ENCODE measurements at places on chromosomes 6 and 20.

- no peak for DNase-seq
Observed at GRCh38 chr6:127289934-127290333, 23.3 kb downstream of the RNF146 start.

GRCh38 chr20:17732907-17733521 lies 33.2 kb downstream of the BANF2 start:
- DNase-seq: no peak

DNA sequence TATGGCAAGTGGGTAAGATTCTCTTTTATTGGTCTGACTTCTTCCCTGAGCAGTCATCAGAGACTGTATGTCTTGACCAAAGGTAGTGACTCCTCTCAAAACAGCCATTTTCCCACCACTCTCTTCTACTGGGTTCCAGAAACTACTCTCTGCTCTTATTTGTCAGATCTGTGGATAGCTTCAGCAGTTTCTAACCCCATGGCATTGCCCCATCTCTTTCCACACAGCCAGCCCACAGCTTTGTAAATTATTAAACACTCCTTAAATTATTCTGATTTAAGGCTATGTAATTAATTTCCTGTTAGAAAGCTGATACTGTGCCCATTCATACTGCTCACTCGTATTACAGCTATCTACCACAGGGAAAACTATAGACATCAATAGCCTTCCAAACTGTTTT lies 138.4 kb upstream of the CNR1 start:
- DNase-seq: no peak

- no peak for DNase-seq
Observed at GRCh38 chr20:53487461-53488200, 106.0 kb downstream of the ZNF217 start.

DNA sequence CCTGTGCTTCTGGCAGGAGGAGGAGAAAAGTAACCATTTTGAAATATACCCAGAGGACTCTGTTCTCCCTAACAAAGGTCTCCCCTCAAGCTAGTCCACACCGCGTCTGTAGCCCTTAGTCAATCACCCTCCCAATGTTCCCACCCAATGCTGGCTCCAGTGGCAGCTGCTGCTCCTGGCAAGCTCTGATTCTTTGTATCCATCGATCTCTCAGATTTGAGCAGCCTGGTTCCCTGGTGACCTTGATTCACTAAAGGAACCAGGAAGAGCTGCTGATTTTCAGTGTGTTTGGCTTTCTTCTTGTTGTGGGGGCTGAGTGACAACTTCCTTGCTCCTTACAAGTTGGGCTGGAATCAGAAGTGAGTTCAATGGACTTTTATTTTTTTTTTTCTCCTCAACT lies 68.5 kb downstream of the FOXC1 start:
- DNase-seq: no peak

DNA sequence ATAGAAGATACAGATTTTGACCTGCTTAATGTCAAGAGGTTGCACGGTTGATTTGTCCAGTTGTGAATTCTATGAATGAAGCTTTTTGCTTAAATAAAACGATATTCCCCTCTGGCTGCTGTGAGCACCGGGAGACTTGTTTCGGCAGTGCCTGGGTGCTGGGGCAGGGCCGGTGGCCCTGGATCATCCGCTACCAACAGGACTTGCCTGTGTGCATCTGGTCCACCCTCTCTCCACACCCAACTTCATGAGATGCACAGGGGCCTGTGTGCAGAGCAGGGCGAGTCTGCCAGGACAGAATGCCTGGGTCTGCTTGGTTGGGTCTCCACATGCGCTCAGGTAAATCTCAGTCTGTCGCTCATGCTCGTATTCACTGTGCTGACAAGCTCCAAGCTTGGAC lies 65.5 kb downstream of the TSHZ2 start:
- no peak for DNase-seq

- no peak for DNase-seq
Observed at GRCh38 chr20:53898556-53898931, 171.8 kb downstream of the BCAS1 start.

DNA sequence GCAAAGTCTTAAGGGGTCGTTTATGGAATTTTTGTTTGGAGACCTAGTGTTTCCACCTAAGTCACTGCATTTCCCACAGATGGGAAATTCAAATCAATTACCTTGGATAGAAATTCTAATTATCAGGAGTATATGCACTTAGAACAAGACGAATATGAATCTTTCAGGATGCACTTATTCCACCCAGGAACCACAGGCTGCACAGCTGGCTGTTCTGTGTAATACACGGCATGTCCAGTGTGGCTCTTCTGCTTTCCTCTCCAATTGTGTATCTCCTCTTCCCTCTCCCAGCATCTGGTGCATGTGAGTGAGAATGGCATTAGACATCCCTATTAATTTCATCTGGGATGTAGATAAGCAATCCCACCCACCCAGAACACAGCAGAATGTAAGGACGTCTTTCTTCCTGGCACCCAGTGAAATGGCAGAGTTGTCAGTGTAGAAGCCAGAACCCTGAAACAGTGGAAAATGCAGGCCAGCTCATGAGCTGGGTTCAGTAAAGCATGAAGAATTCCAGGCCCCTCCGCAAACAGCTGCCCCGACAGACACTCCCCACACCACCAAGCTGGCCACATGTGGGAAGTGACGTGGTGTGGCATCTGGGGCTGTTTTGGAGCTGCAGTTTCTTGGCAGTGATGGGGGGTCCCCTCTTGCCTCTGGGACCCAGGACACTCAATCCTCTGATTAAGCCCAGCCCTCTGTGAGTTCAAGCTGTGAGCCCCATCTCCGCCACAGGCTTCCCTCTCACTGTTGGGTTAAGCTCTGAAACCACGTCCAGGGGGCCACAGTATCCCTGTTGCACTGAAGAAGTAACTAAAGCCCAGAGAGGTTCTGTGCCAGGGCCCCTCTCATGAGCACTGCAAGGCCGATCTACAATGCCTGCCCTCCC lies 180.1 kb upstream of the CST7 start:
- no peak for DNase-seq

GRCh38 chr20:64201653-64202052 lies 37.4 kb downstream of the MYT1 start:
- no peak for DNase-seq

- peak; percentile 33 for DNase-seq
Observed at GRCh38 chr20:35600993-35601973, 14.3 kb upstream of the SPAG4 start.

DNA sequence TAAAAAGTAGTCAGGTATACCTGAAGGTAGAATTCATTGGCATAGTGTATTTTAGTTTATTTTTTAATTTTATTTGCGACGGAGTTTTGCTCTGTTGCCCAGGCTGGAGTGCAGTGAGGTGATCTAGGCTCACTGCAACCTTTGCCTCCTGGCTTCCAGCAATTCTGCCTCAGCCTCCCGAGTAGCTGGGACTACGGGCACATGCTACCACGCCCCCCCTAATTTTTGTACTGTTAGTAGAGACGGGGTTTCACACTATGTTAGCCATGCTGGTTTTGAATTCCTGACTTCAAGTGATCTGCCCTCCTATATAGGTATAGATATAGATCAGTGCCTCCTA lies 102.8 kb upstream of the PRSS16 start:
- DNase-seq: no peak

DNA sequence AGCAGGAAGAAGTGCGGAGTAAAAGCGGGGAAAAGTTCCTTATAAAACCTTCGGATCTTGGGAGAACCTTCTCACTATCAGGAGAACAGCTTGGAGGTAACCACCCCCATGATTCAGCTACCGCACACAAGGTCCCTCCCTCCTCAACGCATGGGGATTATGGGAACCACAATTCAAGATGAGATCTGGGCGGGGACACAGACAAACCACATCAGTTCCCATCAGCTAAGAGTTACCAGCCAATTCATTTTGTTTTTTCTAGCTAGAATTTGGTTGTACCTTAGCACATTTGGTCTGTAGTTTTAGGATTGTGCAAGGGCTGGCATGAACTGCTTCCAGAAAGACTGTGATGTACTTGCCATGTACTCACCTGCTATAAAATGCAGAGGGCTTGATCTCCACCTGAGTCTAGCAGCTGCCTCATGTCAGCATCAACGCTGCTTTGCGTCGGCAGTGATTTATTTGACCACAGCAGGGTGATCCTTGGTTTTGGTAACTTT lies 94.7 kb upstream of the SLC2A12 start:
- DNase-seq: no peak

DNA sequence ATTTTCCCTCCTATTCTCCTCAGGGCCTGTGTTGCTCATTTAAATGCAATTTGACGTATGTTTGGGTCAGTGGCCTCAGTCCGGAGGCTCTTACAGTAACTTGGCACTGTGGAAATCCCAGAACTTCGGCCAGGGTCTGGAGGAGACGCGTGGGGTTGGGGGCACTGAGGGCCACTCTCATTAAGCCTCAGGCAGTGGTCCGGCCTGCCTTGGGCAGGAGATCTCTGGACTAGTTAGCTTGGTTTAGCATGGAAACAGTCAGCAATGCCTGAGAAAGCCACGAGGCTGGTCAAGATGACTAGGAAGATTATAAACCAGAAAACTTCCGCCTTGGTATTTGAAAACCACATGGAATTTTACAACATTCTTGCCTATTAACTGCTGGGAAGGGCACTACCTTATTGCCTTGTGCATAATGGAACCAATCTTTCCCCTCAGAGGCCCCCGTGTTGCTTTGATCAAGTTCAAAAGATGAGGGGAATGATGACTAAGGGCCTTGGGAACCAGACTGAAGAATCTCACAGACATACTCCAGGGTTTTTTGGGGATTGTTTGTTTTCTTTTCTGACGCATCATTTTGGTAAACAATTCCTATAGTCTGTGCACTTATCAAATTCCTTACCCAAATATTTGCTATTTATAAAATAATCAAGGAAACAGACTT lies 206.0 kb upstream of the PREP start:
- peak; percentile 93 for DNase-seq

GRCh38 chr6:1587977-1588376 lies 21.7 kb upstream of the FOXC1 start:
- no peak for DNase-seq

DNA sequence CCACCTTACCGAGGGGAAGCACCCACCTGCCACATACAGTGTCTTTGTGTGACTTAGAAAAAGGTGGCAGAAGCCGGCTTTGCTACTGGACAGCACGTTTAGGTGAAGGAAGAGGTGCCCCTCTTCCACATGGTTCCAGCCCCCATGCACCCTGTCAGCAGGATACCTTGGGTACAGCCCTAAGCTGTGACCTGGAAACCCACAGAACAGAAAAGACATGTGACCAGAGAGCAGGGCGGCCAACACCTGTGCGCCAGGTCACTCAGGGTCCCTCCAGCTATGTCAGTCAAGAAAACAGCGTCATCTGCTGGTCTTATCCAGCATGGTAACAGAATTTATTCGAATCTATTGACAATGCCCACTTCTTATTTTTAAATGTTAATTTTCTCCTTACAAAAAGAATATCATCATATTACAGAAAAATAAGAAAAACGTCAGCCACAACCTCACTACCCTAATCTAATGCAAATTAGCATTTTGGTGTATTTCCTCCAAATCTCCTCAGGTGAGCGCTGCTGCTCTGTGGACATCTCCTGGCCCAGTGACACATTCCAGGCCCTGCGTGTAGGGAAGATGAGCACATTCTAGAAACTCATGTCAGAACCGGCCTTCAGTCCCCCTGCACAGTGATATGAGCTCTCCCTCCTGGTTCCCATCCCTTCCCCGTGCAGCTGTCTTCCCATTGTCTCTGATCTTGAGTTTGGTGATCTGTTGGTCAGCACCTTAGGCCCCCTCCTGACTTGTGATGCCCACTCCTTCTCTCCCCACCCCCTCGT lies 37.2 kb downstream of the GTF2H5 start:
- peak; percentile 5 for DNase-seq

DNA sequence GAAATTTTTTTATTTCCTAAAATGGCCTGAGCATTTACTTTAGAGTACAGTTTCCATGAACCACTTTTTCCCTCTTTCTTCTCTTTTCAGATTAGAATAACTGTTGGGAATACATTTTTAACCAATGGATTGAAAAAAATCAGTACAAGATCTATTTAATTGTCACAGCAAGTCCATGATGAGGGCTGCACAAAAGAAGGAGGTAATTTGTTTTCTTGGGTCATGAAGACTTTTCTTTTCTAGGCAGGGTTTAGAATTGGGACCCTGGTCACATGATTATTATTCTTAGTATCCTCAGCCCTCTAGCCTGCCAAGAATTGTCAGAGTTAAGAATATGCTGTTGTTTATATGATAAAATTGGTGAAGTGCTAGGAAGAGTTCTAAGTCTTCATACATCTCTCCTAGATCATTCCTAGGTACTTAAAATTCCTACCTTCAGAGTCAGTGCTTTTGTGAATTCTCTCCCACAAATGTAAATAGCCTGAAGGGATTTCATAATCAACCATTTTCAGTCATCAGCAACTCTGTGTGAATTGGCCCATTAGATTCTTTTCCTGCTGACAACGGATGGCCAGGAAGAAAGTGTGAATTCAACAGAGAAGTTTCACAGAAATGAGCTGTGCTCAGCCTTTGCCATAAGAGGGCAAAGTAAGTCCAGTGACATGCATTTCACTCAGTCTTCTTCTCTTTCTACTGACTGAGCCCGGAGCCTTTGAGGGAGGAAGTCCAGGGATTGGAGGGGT lies 32.4 kb upstream of the TPBG start:
- peak; percentile 59 for DNase-seq

- peak; percentile 27 for DNase-seq
Observed at GRCh38 chr20:49505518-49505917, 23.1 kb upstream of the KCNB1 start.

DNA sequence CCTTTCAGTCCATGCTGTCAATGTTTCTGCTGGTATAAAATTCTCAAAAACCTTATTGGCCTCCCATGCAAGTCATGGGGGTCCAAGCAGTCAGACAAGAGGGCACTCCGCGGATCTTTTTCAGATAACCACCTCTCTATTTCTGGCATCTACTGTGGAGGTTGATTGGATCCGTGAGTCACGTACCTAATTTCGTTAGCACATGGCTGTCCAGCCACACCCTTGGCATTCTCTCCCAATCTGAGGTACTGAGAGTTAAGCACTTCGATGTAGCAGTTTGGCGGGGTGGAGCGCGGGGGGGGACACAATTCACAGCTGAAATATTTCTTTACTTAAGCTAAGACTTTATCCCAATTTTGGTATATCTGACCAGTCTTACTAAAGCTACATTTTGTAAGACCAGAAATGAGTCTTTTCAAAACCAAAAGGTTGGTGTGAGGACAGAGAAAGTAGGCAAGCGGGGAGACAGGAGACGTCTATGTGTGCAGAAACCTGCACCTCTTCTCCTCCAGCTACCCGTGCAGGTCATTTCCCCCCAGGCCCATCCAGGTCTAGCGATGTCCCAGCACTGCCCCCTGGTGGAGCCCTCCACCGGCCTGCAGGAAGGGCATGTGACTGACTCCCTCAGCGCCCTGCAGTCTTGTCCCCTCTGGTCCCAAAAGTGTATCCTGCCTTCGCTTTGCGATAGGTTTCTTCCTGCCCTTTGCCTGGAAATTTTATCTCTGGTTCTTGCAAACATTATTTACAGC lies 113.1 kb downstream of the ADAT2 start:
- DNase-seq: no peak
